LHCN-M2 (cell line): ENCODE measurements at places on chromosomes 13 and 19. TPM values are rescaled to one million over a fixed set of nuclear protein-coding genes. Genes with fewer than 3 reads are reported as not detected.

CAPN12 gene
- not detected in 2 replicates for total RNA-seq

KIR3DL1 gene
- not detected in 2 replicates for total RNA-seq

ATP4B gene
- not detected in 2 replicates for total RNA-seq

SIGLEC12 gene
- not detected in 2 replicates for total RNA-seq

ERCC5 gene
- 56.8 and 75.1 TPM in 2 replicates for total RNA-seq

GARRE1 gene
- 6.8 and 7.7 TPM in 2 replicates for total RNA-seq

CYP2F1 gene
- total RNA-seq, result not detected in 2 replicates

BST2 gene
- total RNA-seq, result 0.69 TPM in 1 of 2 replicates, not detected in the other

GAPDHS gene
- total RNA-seq, result not detected in 2 replicates

B9D2 gene
- 3.7 and 5.3 TPM in 2 replicates for total RNA-seq

CLC gene
- not detected in 2 replicates for total RNA-seq

TMPRSS9 gene
- not detected in 2 replicates for total RNA-seq

CGB8 gene
- 2.1 TPM in 1 of 2 replicates, not detected in the other for total RNA-seq

ZNF177 gene
- total RNA-seq, result 1.3 and 2.2 TPM in 2 replicates

THSD8 gene
- total RNA-seq, result not detected in 2 replicates

DNMT1 gene
- 125 and 192 TPM in 2 replicates for total RNA-seq

TMEM59L gene
- total RNA-seq, result 0.11 and 0.26 TPM in 2 replicates

CD320 gene
- 157 and 165 TPM in 2 replicates for total RNA-seq

ERICH6B gene
- total RNA-seq, result not detected in 2 replicates

VSIG10L gene
- 0.77 and 1.2 TPM in 2 replicates for total RNA-seq

ZNF563 gene
- 4.8 and 6.4 TPM in 2 replicates for total RNA-seq

ZNF471 gene
- 0.83 and 1.6 TPM in 2 replicates for total RNA-seq

SLC10A2 gene
- not detected in 2 replicates for total RNA-seq

HRC gene
- total RNA-seq, result 2.2 TPM in 1 of 2 replicates, not detected in the other

SMIM44 gene
- total RNA-seq, result not detected in 2 replicates

PLD3 gene
- total RNA-seq, result 338 and 480 TPM in 2 replicates

PDE4A gene
- total RNA-seq, result 1.9 and 2.0 TPM in 2 replicates

ZNF85 gene
- total RNA-seq, result 13.6 and 14.0 TPM in 2 replicates

CYP2A6 gene
- not detected in 2 replicates for total RNA-seq

APOC4 gene
- total RNA-seq, result not detected in 2 replicates

MISP3 gene
- 0.19 and 0.34 TPM in 2 replicates for total RNA-seq

EDNRB gene
- total RNA-seq, result 1.7 and 2.1 TPM in 2 replicates
